AG10803 (cell line): ENCODE measurements at places on chromosomes 2 and 18.

GRCh38 chr18:69559604-69560003 is 158.9 kb downstream of the DOK6 start:
- no peak for DNase-seq

DNA sequence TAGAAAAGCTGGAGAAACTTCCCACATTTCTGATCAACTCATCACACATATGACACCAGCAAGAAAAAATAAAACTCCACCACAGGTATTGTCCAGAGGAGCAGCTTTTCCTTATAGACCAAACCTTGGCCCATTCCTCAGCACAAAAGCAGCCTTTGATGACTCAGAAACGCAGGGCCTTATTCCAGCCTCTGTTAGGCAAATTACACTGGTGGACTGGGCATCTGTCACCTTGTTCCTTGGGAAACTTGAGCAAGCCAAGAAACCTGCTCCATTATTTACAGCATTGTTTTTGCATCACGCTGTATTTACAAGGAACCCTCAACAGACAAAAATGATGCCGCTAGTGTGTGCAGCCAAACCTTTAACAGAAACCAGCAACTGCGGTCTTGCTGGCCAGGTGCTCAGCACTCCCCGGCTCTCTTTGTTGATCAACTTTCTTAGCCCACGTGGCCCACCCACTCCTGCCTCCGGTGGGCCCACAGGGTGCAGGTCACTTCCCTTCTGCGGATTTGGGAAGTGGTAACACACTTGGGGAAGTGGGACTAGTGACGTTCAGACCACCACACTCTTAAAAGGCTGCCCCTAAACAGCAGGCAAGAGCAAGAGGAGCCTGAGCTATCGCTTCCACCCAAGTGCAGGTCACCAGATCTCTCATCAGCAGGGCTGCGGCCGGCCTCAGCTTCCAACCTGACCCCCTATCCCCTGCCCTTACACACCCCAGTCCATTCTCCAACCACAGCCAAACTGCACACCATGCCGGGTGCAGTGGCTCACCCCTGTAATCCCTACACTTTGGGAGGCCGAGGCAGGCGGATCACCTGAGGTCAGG is 1.5 kb downstream of the AP1S3 start:
- no peak for DNase-seq

DNA sequence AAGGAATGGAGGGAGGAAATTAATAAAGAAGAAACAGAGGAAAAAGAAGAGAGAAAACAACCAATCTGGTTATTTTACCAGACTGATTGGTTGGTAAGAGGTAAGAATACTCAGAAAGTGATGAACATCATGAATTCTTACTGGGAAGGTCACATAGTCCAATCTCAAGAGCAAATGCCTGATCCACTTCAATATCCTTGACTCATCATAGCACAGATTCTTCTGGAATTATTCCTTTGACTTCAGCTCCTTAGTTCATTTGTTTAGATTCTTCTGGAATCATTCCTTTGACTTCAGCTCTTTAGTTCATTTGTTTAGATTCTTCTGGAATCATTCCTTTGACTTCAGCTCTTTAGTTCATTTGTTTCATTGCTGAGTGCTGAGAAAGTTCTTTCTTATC is 2030.6 kb upstream of the CELF4 start:
- DNase-seq: peak; percentile 13

GRCh38 chr2:222176890-222177289 is 121.9 kb downstream of the PAX3 start:
- no peak for DNase-seq

DNA sequence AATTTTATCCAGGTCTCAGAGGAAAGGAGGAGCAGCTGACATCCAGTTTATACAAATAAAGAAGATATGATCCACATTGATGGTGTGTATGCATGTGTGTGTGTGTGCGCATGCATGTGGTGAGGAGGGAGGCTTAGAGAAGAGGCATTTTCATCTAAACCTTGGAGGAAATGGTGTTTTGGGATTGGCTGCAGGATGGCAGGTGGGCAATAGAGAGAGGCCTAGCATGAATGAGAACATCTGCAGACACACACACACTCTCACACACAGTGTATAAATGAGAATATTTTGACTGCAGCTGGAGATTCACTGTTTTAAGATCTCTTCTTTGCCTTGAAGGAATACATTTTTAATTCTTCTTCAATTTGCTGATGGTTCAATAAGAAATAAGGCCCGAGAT is 61.7 kb upstream of the TMEM17 start:
- DNase-seq: no peak

GRCh38 chr2:46518861-46519260 is 39.5 kb downstream of the TMEM247 start:
- DNase-seq: no peak

- no peak for DNase-seq
Observed at GRCh38 chr2:71839826-71840225, 307.8 kb downstream of the CYP26B1 start.

- DNase-seq: no peak
Observed at GRCh38 chr2:113176696-113177355, 3.1 kb downstream of the PSD4 start.

DNA sequence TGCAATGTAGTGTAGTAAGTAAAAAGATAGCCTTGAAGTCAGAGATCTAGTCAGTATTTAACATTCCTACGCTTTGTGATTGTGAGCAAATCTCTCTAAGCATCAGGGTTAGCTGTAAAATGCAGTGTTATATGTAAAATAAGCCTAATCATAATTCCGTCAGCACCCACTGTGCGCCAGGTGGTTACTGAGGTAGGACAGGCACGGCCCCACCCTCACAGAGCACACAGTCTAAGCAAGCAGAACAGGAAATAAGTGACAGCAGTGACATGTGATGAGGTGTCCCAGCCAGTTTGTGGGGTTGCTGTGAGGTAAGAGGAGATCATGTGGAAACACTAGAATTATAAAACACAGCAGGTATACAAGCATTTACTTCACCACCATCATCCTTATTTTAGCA is 267.1 kb downstream of the ICOS start:
- no peak for DNase-seq

- no peak for DNase-seq
Observed at GRCh38 chr18:57951117-57951796, 92.8 kb upstream of the NEDD4L start.

DNA sequence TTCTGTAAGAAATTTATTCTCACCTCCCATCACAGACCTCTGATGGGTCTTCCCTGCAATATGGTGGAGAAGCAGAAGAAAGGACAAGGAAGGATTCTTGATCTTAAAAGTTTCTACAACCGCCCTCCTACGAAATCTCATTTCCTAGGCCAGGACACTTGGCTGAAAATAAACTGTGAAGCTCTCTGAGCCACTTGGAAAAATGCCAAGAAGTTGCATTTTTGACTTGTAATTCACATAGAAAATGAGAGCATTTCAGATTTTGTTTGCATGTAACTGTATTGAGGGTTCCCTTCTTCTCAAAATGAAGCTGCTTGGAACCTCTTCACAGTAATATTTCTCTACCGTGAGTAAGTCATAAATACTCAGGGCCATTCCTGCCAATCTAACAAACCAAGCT is 458.3 kb upstream of the SLC14A2 start:
- DNase-seq: peak; percentile 15

DNA sequence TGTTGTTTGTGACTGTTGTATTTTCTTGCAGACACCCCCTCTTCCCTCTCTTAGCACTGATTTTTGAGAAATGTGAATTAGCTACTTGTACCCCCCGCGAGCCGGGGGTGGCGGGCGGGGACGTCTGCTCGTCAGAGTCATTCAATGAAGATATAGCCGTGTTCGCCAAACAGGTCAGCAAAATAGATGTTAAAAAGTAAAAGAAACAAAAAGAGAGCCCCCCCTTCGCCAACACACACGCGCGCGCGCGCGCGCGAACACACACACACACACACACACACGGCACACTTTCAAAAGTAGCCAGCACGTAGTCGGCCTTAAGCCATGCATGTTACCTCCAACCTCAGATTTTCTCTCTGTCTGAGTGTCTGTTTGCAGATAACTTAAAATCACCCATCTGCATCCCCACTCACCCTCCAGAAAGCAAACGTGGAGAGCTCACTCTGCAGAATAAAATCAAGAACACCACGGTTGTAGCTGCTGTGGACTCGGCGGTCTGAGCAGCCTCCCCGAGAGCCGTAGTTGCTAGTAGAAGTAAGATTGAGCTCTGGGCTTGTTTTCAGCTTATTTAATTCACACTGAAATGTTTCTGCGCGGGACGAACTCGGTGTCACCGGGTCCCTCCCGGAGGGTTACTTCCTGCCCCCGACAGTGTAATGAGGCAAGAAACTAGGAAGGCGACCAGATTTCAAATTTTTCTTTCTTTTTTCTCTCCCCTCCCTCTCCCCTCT is 5.1 kb downstream of the MEIS1 start:
- peak; percentile 33 for DNase-seq

DNA sequence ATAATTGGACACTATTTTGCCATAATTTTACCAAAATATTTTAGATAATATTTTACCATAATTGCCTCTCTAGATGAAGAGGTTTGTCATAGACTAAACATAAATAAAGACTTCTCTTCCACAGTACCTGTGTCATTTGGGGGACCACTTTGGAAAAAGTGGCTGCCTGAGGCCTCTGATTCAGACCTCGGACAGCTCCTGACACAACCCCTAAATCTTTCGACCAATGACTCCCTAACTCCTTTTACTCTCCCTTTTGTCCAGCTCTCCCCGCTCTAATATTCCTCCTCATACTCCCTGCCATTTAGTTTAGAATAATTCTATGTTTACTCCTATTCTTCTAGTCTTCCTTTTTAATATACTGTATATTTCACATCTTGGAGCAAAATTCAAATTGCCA is 36.0 kb upstream of the UBE2E3 start:
- DNase-seq: no peak

- DNase-seq: peak; percentile 89
Observed at GRCh38 chr2:237729681-237730475, 68.7 kb upstream of the RBM44 start.

GRCh38 chr18:23689031-23689615 is at the start of gene LAMA3:
TSS of gene LAMA3 (plus strand) at chr18:23689453. CDS start at chr18:23689684, 231 bp downstream.
- DNase-seq: peak; percentile 27

DNA sequence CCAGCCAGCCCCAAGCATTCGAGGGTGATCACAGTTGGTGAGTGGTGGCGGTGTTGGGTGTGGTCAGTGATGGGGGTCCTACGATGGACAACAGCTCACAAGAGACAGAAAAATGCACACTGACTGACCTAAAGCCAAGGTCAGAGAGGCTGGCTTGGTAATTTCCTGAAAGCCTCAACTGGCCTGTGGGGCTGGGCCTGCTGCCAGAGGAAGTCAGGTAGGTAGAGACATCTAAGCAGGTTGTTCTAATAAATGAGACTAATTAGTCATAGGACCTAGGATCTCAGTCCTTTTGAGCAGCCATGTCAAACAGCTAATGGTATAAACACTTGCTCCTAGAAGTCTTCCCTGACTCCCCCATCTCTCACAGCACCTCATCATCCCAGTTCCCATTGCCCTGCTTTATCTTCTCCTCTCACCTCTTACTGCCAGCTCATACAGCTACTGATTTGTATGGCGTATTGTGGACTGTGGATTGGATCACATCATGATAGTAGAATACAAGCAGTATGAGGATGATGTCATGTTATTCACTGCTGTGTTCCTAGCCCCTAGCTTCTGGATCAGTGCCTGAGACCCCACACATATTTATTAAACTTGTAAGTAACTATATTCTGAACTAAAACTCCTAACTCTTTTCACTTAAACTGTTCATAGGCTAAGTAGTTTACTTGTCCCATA is 262.9 kb upstream of the KLHL29 start:
- DNase-seq: no peak

DNA sequence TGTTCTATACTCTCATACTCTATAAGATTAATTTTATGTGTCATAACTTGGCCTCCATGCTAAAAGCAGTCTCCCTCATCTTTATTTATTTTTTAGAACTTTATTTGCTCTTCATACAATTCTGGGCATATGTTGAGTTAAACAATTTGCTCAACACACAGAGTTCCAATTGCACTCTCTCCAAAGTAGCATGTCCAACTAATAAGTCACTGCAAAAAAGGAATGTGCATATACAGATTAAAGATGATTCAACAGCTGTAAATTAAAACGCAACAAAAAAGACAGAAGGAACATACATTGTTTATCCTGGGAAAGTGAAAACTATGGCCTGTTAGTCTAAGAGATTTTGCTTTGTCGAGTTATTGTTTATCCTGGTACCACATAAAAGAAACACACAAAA is 277.7 kb upstream of the ACVR2A start:
- peak; percentile 54 for DNase-seq

DNA sequence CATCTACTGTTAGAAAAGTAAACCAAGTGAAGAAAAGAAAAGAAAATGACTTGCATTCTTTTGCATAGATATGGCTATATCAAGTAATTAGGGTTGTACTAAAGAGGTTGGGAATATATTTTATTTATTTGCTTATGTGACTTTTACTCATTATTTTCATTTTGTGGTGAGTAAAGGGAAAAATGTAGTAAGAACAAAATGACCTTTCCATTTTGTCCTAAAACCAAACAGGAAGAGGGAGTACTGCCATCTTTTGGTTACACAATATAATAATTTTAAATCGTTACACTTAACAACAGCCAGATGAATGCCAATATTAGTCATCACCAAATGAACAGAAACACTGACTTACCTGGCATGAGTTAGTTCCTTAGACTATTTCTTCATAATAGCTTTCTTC is 47.3 kb upstream of the NDUFV2 start:
- DNase-seq: peak; percentile 93

DNA sequence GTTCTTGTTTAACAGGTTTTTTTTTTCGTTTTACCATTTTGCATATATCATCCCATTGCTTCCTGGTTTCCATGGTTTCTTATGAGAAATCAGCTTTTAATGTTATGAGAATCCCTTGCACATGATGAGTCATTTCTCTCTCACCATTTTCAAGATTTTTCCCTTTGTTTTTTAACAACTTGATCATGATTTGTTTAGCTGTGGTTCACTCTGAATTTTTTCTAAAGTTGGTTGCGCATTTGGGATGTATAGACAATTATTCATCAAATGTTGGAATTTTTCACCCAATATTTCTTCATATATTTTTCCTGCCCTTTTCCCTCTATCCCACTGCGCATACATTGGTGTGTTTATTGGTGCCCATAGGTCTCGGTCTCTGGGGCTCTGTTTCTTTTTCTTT is 42.4 kb upstream of the BIN1 start:
- peak; percentile 96 for DNase-seq

GRCh38 chr2:213932-214693 is 49.7 kb downstream of the SH3YL1 start:
- no peak for DNase-seq

- no peak for DNase-seq
Observed at GRCh38 chr18:62885804-62886203, 170.5 kb downstream of the PHLPP1 start.

GRCh38 chr2:163210430-163210918 is 371.9 kb upstream of the KCNH7 start:
- peak; percentile 60 for DNase-seq

- DNase-seq: no peak
Observed at GRCh38 chr18:25446972-25447371, 95.0 kb upstream of the ZNF521 start.

GRCh38 chr2:146228466-146229058 is 1616.3 kb upstream of the ACVR2A start:
- no peak for DNase-seq

DNA sequence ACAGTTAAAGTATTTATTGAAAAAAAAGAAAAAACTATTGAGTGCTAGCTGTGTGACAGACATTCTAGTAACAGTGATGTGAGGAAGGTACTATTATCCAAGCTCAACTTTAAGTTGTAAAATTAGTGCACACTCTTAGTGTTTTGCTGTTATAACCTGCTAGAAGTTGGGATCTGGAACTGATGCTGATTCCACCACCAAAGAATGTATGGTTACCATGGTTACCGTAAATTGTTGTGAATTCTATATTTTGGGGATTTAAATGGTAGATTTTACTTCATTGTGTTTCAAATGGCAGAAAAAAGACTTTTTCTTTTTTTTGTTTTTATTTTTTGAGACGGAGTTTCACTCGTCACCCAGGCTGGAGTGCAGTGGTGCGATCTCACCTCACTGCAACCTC is 5.3 kb downstream of the AGFG1 start:
- DNase-seq: no peak

- DNase-seq: no peak
Observed at GRCh38 chr2:178450524-178450773, 526 bp downstream of the PRKRA start.
